Stimulated activated naive CD4-positive, alpha-beta T cell (primary cell): ENCODE measurements at places on chromosomes 13 and 19.
A peak's percentile ranks its signal among the peaks of the same experiment; 100 is the strongest.

DNA sequence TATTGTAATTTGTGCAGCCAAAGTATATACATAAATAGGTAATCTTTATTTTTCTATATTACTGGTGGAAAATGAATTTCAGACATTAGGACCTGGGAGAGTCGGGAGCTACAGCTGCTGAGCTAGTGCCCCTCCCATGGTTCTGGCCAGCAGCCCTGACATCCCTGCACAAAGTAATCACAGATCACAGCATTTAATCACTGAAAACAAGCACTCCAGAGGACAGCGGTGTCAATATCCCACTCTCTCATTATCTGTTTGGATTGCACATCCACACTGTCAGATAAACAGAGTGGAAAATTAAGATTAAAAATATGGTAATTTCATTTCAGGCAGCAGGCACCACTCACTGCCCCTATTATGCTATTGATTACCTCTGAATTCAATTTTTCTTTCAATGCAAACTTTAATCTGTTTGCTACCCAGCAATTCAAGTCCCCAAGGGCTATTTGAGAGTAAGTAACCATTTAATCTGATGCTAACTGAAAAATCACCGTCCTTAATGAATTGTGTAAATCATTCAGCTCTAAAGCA is 254.1 kb upstream of the SOX21 start:
- DNase-seq, result no peak

- DNase-seq, result no peak
These were observed 12.0 kb downstream of the POLR2E start for GRCh38 chr19:1082928-1083816.

- no peak for DNase-seq
These were observed 201.5 kb downstream of the TM9SF2 start for GRCh38 chr13:99702687-99703319.

GRCh38 chr19:45446944-45447343 is 20.9 kb upstream of the FOSB start:
- no peak for DNase-seq

DNA sequence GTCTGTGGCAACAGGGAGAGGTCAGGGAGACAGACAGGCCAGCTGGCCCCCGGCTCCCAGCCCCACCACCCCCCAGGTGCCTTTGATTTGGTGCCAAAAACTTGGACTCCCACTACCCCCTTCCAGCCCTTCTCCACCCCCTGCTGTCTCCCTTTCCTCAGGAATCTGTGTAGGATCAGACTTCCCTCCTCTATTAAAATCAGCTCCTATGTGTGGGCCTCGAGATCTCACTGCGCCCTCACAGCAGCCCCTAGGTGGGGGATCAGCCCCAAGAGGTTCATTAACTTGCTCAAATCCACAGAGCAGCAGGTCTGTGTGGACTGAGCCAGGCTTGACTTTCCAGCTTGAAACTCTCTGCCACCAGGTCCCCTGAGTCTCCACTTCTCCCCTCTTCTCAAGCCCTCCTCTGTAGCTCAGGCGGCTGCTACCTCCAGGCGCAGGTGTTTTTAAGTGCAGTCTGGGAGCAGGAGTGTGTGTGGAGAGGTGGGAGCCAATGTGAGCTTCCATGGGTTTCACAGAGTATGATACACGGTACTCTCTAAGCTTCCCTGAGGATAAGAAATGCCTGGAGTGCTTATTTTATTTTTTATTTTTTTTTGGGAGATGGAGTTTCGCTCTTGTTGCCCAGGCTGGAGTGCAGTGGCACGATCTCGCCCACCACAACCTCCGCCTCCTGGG is 1.7 kb downstream of the GAPDHS start:
- no peak for DNase-seq

GRCh38 chr19:4456476-4456842 is 1.1 kb downstream of the UBXN6 start:
- no peak for DNase-seq

DNA sequence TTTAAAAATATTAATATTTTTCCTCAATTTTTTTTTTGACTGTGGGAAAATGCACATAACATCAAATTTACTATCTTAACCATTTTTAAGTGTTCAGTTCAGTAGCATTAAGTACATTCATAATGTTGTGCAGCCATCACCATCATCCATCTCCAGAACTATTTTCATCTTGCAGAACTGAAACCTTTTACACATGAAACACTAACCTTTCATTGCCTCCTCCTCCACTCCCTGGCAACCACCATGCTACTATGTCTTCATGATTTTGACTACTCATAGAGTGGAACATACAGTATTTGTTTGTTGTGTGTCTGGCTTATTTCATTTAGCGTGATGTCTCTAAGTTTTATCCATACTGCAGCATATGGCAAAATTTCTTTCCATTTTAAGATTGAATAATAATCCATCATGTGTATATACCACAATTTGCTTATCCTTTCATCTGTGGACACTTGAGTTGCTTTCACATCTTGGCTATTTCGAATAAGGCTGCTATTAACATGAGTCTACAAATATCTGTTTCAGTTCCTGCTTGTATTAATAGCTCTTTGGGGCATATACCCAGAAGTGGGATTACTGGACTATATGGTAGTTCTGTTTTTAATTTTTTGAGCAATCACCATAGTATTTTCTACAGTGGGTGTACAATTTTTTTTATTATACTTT is 376.4 kb downstream of the MTUS2 start:
- no peak for DNase-seq

- no peak for DNase-seq
These were observed 31.8 kb upstream of the SEMA6B start for GRCh38 chr19:4591320-4591719.

DNA sequence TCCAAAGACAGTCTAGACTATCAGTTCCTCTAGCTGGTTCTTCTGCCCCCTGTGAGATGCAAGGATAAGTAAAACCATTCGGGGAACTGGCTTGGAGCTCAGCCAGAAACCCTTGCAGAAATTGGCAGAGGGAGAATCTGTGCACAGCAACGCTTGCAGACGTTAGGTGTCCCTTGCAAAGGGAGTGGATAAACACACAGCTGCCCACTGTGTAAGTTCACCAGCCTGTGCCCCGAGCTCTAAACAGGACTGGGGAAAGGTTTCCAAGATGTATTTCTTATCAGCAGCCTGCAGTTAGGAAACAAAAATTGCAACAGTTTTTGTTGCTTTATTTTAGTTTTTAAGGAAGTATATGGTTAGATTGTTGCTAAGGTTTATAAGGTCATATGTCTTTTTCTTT is 19.0 kb upstream of the ADGRE1 start:
- DNase-seq, result no peak

GRCh38 chr13:100789481-100789880 is 114.9 kb upstream of the TMTC4 start:
- DNase-seq, result no peak

DNA sequence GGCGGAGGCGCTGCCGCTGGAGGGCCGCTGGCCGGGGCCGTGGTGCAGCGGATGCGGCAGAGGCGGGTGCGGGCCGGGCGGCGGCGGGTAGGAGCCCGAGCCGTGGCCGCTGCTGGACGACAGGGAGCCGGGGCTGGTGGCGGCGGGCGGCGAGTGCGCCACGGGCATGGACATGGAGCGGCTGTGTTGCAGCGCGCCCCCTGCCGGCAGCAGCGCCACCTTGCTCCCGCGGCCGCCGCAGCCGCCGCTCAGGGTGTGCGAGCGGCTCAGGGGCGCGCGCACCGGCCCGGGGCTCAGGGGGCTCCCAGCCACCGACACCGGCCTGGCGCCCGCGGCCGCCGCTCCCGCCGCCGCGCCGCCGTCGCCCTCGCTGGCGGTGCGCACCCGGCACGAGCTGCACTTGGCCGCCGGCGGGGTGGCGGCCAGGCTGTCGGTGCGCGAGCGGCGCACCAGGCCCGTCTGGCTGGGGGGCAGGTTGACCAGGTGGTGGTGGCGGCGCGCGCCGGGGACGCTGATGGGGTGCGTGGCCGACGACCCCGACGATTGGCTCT is 1.7 kb downstream of the IRS2 start:
- DNase-seq, result peak; percentile 41

- DNase-seq, result no peak
These were observed 533.0 kb downstream of the MYO16 start for GRCh38 chr13:109162248-109163036.

- DNase-seq, result peak; percentile 79
These were observed at the start of gene FUZ for GRCh38 chr19:49812997-49813861. Gene FUZ (minus strand): TSS chr19:49813292. CDS start chr19:49813106, 186 bp downstream.

- no peak for DNase-seq
These were observed 104.2 kb downstream of the ITGBL1 start for GRCh38 chr13:101556676-101557123.

- DNase-seq, result peak; percentile 24
These were observed 5.6 kb downstream of the LYL1 start for GRCh38 chr19:13097033-13097462.

GRCh38 chr19:42366673-42367072 is 23.4 kb downstream of the CNFN start:
- no peak for DNase-seq

DNA sequence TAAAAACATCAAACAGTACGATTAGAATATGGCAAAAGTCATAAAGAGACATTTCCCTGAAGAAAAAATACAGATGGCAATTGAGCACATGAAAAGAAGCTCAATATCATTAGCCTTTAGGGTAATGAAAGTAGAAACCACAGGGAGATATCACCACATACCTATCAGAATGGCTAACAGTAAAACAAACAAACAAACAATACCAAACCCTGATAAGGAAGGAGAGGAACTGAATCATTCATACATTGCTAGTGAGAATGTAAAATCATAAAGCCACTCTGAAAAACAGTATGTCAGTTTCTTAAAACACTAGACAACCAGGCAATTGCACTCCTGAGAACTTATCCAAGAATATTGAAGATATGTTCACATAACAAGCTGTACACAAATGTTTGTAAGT is 1342.5 kb upstream of the SLC10A2 start:
- no peak for DNase-seq
